ENCODE measurements at places on chromosomes 5 and 9. TPM values are rescaled to one million over a fixed set of nuclear protein-coding genes. Genes with fewer than 3 reads are reported as not detected.

Gene ZNF782
- total RNA-seq = 3.9 TPM

Gene WDR31
- 3.0 TPM for total RNA-seq

Gene PCDHB16
- 0.92 TPM for total RNA-seq

Gene GPX8
- total RNA-seq = 42.5 TPM

Gene SLCO6A1
- not detected for total RNA-seq

Gene ABO
- total RNA-seq = 1.8 TPM

Gene CDC25C
- 2.0 TPM for total RNA-seq

Gene PDZD2
- total RNA-seq = 6.7 TPM

Gene ATOSB
- total RNA-seq = 41.6 TPM

- no peak for DNase-seq
These were observed 89.9 kb upstream of the FSD1L start for GRCh38 chr9:105357937-105358336.

DNA sequence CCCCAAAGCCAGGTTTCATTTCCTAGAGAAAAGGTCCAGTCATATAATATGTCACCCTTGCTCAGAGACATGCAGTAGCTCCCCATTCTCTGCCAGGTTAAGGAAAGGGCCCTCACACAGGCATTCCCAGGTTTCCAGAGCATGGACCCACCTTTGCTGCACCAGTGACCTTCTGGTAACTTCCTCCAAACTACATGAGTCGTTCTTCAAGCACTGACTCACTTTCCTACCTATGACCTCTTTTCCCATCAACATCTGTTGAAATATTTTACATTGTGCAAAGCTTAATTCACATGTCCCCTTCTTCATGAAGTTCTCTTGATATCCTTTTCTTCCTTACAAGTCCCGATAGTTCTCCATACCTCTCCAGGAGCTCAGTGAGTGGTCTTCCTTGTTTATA lies 25.9 kb downstream of the SH3TC2 start:
- no peak for DNase-seq

DNA sequence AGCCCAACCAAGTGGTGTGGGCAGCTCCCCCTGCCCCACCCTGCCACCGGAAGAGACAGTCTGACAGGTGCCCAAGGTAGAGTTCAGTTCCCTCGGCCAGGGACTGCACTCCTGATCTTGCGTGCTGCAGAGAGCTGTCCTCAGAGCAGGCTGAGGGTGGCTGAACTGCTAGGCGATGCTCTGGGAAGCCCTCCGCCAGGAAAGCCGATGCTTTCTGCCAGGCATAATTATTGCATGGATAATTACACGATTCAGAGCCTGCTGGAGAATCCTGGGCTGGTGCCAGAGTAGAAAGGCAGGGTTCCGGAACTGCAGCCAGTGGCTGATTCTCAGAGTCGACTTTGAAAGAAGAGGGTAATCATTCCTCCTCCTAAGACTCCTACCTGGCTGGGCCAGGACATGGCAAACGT lies 19.3 kb downstream of the KCNIP1 start:
- DNase-seq = no peak

- DNase-seq = no peak
These were observed 111.5 kb upstream of the BASP1 start for GRCh38 chr5:17105744-17106418.

DNA sequence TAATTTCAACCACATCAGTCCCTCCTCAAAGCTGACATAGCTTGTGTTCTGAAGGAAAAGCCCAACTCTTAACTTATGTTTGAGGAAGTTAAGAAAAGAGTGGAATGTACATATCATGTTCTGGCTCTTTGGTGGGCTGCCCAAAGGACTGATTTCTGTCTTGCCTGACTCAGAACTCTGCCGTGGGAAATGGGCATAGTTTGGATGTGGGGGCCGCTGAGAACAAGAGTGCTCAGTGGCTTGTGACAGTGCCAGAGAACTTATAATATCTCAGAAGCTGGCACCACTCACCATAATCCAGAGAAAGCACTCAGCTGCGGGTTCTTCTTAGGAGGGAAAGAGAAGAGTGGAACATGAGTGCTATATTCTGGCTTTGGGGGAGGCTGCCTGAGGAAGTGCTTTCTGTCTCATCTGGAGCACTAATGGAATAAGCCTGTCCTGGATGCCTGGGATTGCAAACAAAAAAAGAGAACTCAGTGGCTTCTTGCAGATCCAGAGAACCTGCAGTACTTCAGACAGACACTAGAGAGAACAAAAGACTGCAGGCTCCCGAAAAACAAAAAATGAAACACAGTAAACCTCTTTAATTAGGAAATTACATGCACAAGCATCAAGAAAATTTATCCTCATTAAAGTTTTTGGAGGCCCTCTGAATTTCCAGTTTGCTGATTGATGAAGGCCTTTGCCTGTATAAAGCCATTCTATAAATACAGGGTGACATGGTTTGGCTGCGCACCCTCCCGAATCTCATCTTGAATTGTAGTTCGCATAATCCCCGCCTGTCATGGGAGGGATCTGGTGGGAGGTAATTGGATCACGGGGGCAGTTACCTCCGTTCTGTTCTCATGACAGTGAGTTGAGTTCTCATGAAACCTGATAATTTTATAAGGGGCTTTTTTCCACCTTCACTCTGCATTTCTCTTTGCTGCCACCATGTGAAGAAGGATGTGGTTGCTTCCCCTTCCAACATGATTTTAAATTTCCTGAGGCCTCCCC lies 207.0 kb downstream of the DMAC1 start:
- DNase-seq = no peak

- no peak for DNase-seq
These were observed 416.8 kb downstream of the TMEM38B start for GRCh38 chr9:106111039-106111730.

- no peak for DNase-seq
These were observed 53.7 kb downstream of the LMX1B start for GRCh38 chr9:126667190-126668055.

DNA sequence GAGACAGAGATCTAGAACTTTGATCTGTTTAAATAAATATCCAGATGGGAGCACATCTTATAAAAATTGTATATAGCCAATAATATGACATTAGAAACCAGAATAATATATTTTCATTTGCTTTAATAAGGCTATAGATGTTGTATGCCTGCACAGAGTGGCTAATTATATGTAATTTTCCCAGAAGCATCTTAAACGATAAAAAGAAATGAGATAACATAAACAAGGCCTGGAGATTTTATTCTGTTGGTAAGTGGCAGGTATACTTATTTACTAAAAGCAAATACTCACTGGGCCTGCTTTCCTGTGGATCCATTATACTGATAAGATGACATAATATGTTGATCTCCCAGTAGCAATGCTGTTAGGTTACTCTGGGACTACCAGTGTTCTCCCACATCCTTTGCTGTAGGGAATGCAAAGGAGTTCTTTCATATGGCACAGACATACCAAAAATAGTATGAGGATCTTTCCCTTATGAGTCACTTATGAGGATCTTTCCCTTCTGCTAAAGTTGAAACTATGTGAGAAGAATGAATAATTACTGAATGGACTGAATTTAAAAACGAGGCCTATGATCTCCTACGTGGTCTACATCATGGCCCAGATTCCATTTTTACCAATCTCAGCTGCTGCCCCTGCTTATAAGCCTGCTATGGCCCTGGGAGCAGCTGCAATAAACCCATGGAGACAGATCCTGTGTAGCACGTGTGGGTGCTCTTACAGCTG lies 112.1 kb downstream of the NUDT12 start:
- DNase-seq = peak; percentile 42

GRCh38 chr9:10721301-10721700 lies 108.5 kb upstream of the PTPRD start:
- no peak for DNase-seq

- no peak for DNase-seq
These were observed 1.9 kb downstream of the RPS6 start for GRCh38 chr9:19378164-19378563.

- DNase-seq = no peak
These were observed 31.7 kb upstream of the GNE start for GRCh38 chr9:36289836-36290435.

DNA sequence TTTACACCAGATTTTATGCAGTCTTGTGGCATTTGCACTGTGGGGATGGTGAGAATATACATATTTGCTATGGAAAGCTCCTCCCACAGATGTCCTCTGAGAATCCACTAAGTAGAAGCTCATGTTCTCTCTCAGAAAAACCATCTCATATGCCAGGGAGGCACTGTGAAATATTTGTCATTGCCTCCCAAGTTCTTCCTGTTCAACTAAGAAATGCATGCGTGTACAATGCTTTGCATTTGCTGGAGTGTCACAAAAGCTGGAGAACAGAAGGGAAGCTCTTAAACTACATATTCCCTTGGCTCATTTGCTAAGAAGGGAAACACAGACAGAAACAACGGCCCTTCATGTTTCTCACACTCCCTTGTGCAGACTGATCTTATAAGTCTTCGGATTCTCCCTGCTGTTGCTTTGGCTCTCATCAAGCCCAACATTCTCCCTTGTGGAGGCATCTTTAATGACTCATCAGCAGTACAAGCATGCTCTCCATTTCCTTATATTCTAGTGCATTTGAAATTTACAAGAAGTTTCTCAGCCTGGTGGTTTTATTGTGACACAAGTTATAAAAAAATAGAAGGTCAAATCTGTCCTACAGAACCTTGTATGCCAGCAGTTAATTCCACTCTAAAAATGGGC lies 220.6 kb downstream of the TRIM36 start:
- DNase-seq = no peak

DNA sequence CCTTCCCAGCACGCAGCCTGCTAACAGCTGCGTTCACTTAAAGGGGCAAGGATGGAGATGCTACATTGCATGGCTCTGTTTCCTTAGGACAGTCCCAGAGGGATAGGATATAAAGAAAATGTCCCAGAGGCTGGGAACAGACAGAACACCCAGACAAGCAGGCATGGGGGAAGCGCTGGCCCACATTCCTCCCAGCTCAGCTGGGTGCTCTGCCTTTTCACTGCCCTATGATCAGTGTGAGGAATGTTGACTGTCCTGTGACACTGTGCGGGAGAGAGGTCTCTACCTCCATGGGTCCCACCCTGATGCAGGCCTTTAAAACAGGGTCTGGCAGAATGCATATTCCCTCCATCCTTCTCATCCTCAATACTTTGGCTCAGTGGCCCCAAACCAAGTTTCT lies 459.4 kb upstream of the DMAC1 start:
- no peak for DNase-seq

- DNase-seq = no peak
These were observed 97.0 kb upstream of the NIPAL4 start for GRCh38 chr5:157362982-157363381.

DNA sequence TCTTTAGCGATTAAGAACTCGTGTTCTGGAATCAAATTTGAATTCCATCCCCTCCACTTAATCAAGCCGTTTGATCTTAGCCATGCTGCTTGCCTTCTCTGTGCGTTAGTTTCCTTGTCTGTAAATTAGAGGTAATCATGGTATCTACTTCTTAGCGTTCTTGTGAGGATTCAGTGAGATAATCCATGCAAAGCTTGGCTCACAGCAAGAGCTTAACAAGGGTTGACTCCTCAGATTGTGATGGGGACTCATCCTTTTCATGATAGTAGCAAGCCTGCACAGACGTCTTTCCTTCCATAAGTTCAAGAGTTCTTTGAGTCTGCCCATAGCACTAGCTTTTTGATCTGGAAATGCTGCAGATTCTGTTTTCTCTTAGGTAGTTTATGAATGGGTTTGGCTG lies 72.8 kb downstream of the TRIO start:
- no peak for DNase-seq

GRCh38 chr5:22754155-22754554 lies 99.0 kb downstream of the CDH12 start:
- DNase-seq = no peak

DNA sequence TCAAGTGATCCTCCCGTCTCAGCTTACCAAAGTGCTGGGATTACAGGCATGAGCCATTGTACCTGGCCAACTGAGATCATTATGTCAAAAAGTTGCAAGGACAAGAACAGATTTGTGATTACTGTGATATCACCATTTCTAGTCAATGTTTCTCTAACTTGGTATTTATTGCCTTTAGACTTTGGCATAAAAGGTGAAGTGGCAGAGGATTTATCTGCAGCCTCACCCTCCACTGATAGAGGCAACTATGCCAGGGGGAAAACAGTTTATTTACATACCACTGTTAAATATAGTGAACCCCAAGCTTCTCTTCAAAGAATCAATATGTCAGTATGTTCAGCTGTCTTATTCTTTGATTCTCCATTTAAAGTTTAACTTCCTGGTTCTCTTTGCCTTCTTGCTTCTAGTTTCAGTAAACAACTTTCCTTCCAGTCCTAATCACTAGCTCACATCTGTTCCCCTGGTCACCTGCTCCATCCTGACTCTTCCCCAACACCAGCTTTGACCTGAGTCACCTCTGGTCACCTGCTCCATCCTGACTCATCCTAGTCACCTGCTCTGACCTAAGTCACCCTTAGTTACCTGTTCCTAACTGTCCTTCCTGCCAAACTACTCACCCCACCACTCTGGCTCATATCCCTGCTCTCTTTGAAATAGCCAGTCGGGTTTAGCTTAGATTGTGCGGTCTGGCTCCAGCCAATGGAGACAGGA lies 29.9 kb downstream of the SEMA6A start:
- no peak for DNase-seq

- no peak for DNase-seq
These were observed 462.1 kb downstream of the TMEM38B start for GRCh38 chr9:106156465-106156864.

GRCh38 chr9:107481035-107481434 lies 8.5 kb downstream of the KLF4 start:
- no peak for DNase-seq

- no peak for DNase-seq
These were observed 115.3 kb downstream of the MARCHF11 start for GRCh38 chr5:16064135-16064893.

GRCh38 chr9:34276772-34277171 lies 52.3 kb downstream of the KIF24 start:
- DNase-seq = no peak

- DNase-seq = no peak
These were observed 40.2 kb downstream of the NDST1 start for GRCh38 chr5:150548123-150548522.

GRCh38 chr5:121399879-121400278 lies 451.8 kb upstream of the FTMT start:
- no peak for DNase-seq

DNA sequence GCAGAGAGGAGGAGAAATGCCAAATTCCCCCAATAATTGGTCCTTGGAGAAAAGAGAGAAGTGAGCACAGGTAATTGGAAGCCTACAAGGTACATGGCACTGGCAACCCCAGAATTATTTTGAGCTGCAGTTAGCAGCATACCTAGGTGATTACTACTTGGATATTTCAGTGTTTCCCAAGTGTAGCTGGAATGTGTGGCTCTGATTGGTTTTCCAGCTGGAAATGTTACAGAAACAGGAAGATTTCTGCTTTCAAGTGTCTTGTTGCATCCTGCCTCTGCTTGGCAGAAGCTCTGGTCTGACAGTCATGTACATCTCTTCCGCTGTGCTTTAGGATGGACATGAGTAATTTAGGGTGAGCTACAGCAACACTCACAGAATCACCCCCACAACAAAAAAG lies 262.1 kb downstream of the ENC1 start:
- DNase-seq = no peak

GRCh38 chr5:153496835-153497234 lies 6.4 kb downstream of the GRIA1 start:
- DNase-seq = no peak
